ENCODE measurements at places on chromosomes 1 and 21.

GRCh38 chr21:14482165-14482564 lies 64.0 kb downstream of the SAMSN1 start:
- DNase-seq = peak; percentile 34

DNA sequence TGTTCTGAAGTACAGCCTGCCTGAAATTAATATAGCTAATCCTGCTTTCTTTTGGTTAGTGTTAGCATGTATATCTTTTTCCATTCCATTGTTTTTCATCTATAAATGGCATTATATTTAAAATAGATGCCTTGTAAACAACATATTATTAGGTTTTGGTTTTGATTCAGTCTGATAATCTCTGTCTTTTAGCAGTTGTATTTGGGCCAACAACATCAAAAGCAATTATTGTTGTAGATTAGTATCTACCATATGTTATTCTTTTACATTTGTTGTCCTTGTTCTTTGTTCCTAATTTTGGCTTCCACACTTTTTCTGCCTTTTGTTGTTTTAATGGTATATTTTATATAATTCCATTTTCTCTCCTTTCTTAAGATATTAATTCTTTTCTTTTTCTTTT lies 678.2 kb upstream of the PRMT6 start:
- no peak for DNase-seq

DNA sequence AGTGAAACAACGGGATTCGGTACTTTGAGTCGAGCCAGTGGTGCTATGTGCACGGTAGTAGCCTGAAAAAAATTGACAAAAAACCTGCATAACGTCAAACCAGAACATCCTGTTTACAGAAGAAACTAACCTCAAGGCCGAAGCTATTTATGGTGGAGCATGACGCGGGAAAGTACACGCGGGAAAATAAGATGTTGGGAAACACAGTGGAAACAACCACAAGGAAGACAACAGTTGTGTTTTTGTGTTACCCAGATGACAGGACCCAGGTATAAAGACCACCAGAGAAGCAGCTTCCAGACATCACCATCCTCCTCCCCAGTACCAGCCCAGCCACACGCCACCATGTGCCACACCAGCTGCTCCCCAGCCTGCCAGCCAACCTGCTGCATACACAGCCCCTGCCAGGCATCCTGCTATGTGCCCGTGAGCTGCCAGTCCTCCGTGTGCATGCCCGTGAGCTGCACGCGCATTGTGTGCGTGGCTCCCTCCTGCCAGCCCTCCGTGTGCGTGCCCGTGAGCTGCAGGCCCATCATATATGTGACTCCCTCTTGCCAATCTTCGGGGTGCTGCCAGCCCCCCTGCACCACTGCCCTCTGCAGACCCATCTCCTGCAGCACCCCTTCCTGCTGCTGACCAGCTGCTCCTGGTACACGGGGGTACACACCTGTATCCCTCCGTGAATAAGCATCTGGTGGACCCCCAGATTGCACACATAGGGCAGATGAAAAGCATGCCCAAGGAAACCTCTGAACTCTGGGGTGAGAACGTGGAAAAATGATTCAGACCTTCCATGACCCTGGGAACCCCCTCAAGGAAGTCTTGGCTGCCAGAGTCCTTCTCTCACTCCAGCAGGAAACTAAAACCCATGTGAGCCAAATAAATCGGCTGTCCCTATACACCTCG lies at the start of gene KRTAP12-3:
Gene KRTAP12-3, plus strand, starts transcription at position 298 of the 906 bp plus-strand sequence. Its CDS starts 48 bp downstream, at position 346.
- DNase-seq = no peak

DNA sequence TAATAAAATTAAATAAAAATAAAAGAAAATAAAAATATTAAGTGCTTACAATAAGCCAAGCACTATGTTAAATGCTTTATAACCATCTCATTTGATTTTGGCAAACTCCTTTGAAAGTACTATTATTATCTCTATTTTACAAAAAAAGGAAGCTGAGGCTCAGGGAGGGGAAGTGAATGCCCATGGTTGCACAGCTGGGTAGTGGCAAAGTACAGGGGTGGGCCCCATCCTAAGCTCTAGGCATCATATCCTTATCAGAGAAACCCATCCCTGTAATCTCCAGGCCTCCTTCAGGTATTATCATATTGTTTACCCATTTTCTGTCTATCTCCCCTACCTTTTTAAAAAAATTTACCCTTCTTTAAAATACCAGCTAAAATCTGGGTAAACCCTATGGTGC lies 2.3 kb upstream of the MED18 start:
- DNase-seq = peak; percentile 39

GRCh38 chr1:192809307-192810252 lies 741 bp downstream of the RGS2 start:
- DNase-seq = no peak

Data from SIG-M5 (cell line).